ENCODE measurements at places on chromosomes 3 and 15.

DNA sequence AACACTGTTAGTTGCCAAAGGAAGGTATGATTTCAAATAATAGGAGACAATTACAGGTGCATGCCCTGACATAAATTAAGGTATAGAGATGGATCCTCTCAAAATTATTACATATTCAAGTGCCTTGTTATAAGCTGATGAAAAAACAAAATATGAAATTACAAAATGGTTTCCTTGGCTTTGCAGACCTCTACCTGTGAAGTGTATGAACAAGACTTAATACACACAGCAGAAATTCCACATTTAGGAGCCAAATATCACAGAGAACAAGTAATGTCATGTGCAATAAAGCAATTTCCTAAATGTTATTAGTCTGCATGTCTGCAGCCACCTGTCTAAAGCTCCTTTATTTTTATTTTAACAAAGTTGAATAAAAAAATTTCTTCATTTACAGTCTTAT lies 151.5 kb downstream of the ALCAM start:
- no peak for DNase-seq

GRCh38 chr3:54841471-54841870 lies 86.4 kb downstream of the LRTM1 start:
- no peak for DNase-seq

GRCh38 chr3:185498503-185499396 lies at the start of gene TMEM41A:
Gene TMEM41A, minus strand, starts transcription at chr3:185499035. Its CDS starts 74 bp downstream, at chr3:185498961.
- peak; percentile 92 for DNase-seq

DNA sequence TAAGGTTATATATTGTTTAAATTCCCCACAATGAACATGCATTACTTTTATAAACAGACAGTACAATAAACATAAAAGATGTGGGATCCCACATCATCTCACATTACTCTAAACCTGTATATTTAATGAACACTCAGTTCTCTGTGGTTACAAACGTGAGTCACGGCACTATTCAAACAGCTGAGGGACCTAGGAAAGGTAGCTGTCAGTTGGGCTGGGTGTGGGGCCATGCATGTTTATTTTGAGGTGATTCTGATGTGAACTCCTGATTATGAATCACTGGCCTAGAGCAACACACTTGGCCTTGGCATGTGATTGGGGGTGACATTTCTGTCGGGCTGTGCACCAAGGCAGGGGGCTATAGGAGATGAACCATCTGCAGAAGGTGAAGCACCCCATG lies 147.6 kb upstream of the HACD2 start:
- no peak for DNase-seq

- DNase-seq: no peak
These were observed 31.8 kb upstream of the RARB start for GRCh38 chr3:25396251-25396650.

DNA sequence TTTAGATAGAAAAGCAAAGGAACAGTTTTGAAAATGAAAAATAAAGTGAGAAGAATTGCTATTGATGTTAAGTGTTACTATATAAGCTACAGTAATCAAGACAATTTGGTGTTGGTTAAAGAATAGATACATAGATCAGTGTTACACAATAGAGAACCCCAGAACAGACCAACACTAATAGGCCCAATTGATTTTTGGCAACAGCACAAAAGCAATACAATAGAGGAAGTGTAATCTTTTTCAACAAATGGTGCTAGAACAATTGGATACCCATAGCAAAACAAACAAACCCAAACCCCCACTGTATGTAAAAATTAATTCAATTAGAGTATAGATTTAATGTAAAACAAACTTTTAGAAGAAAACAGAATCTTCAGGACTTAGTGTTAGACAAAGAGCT lies 61.8 kb downstream of the ATP11B start:
- no peak for DNase-seq

- no peak for DNase-seq
These were observed 13.8 kb downstream of the TMEM266 start for GRCh38 chr15:76073554-76073953.

GRCh38 chr15:64205202-64205601 lies 42.4 kb upstream of the PPIB start:
- DNase-seq: no peak

- DNase-seq: no peak
These were observed 37.1 kb downstream of the RAB11A start for GRCh38 chr15:65906396-65906795.

- no peak for DNase-seq
These were observed 366.9 kb downstream of the RSL24D1 start for GRCh38 chr15:54829821-54830220.

- no peak for DNase-seq
These were observed 217.8 kb upstream of the EOMES start for GRCh38 chr3:27939940-27940339.

GRCh38 chr15:58340176-58340575 lies 91.6 kb upstream of the LIPC start:
- DNase-seq: peak; percentile 13

GRCh38 chr15:35506272-35506870 lies 39.6 kb downstream of the DPH6 start:
- no peak for DNase-seq

DNA sequence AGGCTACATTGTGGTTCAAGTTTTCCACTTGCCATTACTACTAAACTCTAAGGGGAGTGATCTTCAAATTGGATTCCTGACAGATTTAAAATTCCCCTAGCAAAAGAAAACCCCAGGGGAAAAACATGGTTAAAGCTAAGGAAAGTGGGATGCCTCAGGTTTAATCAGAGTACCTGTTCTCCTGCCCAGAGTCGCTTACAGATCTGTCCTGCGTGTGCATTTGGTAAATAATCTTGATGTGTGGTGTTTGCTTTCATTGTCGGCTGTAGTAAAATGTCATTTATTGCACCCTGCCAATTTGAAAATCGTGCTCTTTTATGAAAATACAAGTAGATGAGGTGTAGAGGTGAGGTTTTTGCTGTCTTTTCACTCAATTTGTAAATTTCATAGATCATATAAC lies 323.4 kb downstream of the PTPRG start:
- DNase-seq: no peak

- no peak for DNase-seq
These were observed 109.7 kb upstream of the TRIM42 start for GRCh38 chr3:140568131-140568530.

DNA sequence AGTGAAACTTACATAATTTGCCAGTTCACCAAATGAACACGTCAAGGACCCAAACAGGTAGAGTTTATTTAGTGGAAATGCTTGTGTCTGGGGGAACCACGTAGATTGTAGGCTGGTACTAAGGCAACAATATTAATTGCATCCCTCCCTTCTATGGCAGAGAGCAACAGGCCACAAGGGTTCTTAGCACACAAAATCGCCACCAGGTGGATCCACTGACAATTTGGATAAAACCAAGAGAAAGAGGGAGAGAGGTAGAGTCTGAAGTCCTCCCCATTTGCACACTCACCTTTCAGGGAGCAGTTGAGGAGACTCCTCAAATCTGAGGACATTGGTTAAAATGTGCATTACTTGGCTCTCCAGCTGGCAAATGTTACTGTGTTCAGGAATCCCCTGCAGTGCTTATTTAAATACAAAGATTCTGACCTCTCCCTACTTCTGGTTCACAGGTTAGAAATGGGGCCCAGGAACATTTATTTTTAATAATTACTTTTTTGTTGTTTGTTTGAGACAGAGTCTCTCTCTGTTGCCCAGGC lies 181.0 kb upstream of the FEZF2 start:
- DNase-seq: no peak

DNA sequence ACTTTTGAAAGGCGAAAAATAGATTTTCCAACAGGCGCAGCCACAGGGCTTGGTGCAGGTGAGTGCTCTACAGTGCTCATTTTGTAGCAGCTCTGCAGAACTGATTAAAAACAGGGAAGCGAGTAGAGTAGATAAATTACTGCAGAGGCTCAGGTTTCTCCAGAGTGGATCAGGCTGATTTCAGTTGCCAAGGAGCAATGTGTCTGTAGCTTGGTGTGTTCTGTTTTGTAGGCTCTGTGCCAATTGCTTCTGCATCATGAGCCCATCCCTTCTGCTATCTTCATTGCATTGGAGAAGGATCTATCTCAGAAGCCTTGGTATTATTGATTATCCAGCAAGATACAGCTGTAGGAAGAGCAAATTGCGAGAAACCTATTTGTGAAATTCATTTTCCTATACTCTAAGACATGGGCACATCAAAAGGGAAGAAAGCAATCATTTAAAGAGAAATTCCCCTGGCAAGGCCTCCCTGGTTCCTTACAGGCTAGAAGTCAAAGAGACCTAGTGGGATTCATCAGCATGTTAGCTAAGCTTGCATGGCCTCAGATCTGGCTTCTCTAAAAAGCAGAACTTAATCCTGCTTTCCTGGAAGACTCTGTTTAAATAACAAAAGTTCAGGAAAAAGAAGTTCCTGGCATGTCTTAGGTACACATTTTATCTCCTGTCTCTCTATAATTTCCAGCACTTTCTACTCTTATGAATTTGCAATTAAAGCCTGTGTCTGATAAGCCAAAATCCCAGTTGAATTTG lies 432.4 kb upstream of the ATP10A start:
- DNase-seq: no peak

GRCh38 chr3:74048699-74049098 lies 424.0 kb upstream of the PDZRN3 start:
- DNase-seq: no peak

DNA sequence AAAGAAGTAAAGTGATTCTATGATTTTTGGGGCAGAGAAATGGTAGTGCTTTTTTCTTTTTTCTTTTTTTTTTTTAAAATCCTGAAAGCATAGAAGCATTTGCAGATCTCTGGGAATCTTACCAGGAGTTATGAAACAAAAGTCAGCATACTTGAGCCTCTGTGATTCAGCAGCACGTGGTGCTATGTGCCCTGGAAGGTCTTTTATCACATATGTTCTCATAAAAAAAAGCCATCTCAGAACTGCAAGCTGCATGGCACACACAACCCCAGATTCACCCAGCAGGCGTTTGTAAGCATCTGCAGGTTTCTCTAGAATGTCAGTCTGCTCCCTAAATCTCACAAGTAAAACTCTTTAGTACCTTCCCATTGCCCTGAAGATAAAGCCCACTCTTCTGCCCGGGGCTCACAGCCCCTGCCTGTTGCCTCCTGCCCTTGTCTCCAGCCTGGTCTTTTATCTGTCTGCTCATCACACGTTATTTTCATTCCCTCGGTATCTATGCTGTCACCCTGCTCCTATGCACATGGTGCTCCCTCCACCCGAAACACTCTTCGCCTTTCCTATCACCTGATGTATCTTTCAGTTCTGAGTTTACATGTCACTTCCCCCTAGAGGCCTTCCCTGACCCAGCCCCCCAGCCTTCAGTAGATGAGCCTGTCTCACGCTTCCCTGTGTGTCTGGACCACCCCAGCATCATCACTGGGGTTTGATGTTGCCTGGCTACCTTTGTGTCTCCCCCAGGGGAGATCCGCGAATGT lies 72.4 kb downstream of the CHDH start:
- peak; percentile 20 for DNase-seq

DNA sequence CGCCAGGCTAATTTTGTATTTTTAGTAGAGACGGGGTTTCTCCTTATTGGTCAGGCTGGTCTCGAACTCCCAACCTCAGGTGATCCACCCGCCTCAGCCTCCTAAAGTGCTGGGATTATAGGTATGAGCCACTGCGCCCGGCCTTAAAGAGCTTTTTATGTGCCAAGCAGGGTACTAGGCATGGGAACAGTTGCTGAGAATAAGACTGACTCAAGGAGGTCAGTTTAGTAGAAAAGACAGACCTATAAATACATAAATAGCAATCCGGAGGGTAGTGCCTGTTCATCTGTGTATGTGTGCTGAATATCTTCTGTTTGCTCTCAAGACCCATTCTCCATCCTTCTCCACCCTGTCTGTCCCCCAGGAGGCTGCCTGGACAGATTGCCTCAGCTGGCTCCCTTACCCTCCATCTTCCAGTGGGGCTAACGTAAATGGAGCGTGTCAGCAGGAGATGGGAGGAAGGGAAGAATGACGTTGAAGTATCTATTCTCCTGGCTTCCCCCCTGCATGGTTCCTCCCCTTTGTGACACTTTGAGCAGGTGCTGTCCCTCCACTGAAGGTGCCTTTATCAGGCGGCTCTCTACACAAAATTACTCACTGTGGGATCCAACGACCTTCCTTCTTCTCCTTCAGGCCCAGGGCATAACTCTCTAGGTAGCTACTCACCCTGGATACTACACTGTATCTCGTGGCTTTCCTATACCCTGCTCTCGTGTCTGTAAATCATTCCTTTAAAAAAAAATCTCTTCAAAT lies 31.1 kb downstream of the FBXO40 start:
- DNase-seq: no peak

DNA sequence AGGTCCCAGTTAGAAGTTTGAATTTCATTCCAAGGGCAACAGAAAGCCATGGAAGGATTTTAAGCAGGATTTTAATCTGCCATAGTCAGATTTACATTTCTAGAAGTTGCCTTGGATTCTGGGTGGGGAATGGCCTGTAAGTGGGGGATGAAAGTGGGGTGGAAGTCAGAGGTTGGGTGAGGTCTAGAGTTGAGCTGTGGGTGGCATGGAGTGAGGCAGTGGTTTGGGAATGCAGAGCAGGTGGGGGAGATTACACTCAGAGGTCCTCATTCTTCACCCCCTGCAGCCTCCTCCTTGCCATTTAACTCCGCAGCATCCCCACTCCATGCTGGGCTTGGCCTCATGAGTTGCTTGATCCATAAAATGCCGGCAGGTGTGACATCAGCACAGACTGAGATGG lies 32.0 kb upstream of the CCDC174 start:
- DNase-seq: no peak

- DNase-seq: no peak
These were observed 158.1 kb upstream of the UBE3A start for GRCh38 chr15:25596644-25597562.

- DNase-seq: peak; percentile 67
These were observed 9.3 kb downstream of the VEPH1 start for GRCh38 chr3:157493627-157494550.

- DNase-seq: peak; percentile 34
These were observed 71.7 kb downstream of the P3H2 start for GRCh38 chr3:190048932-190049441.

DNA sequence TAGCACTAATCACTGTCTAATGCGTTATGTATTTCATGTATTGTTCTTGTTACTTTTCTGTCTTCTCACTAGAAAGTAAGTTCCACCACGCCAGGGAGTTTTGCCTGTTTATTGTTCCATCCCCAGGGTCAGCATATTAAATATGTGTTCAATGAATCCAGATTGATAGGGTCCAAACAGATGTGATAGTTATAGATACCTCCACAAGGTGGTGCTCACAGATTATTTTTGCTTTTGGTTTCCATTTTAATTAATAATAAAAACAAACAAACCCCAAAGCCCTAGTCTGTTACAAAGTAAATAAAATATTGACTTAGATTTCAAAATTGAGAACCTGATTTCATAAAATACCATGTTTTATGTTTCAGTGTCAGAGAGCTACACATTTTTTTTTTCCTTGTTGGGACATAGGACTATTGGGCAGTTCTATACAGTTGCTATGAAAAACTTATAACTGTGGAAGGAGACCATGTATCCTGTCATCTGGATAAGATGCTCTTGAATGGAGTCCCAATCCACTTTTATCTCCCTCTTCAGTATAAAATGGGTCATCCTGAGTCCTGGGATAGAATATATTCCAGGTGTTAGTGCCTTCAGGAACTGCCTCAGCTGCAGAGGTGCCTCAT lies 12.4 kb downstream of the OTOL1 start:
- peak; percentile 6 for DNase-seq

All from inflammatory macrophage treated with lipopolysaccharide for 4 hours (primary cell).